Hematopoietic multipotent progenitor cell treated with erythropoietin and hydrocortisone succinate and interleukin-3 and kit ligand, for 17 days (in vitro differentiated cells): ENCODE measurements at places on chromosomes 4 and X.

- DNase-seq, result no peak
Measured at GRCh38 chr4:66123831-66124413, 453.6 kb upstream of the EPHA5 start.

- no peak for DNase-seq
Measured at GRCh38 chr4:138891631-138892031, 124.0 kb upstream of the NOCT start.

DNA sequence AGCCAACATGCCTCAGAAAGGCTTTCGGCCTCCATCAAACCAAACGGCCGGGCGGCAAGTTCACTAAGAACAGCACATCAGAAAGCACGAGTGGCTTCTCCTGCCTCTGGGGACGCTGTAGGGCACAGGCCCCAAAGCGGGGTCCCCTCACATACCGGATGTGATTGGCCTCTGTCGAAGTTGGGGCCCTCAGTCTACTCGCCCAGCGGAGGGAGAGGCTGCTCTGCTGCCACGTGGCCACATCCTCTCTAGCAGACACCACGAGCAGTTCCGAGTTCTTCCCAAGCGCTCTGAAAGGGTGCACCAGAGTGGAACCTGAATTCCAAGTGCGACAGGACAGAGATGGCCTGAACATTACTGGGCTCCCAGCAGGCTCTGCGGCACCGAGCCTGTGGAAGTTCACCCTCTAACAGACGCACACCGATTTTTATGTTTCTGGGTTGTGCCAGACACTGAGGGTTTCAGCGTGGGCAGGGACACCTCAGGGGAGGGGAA lies 21.1 kb downstream of the NOP14 start:
- DNase-seq, result no peak

- peak; percentile 90 for DNase-seq
Measured at GRCh38 chrX:120629667-120630537, at the start of gene C1GALT1C1. Gene C1GALT1C1, minus strand, starts transcription at chrX:120630054. Its CDS starts 2,888 bp downstream, at chrX:120627166.

DNA sequence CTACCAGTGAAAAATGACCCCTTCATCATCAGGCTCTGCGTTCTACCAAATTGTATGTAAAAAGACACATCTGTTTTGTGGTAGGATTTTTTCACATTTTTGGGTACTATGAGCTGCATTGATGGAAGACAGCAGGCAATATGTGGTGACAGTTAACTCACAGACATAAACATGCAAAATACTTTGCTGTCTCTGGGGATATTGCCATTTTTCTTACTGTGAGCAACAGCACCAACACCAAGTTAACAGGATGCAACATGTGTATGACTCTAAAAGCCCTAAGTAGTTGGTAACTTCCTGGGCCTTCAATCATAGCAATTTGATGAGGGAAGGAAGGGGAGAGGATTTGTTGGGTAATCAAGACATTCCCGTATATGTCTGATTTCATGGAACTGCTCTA lies 56.4 kb upstream of the DRP2 start:
- DNase-seq, result no peak

DNA sequence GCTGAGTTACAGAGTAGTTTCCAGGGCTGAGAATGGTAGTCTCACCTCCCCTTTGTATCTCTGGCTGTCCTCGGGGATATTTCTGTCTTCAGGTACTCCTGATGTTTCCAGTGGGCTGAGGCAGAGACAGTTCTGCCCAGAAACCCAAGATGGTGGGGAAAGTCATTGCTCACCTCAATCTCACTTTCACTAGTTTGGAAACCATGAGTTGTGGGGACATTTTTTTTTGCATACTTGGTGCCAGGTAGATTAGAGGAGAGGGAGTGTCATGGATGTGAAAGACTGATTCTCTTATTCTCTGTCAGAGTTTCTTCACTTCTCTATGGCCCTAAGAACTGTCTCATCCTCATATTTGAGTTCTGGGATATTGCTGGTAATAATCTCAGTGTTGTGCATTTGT lies 708.6 kb upstream of the MAGEB2 start:
- no peak for DNase-seq

GRCh38 chr4:121938282-121939092 lies 13.4 kb downstream of the TRPC3 start:
- DNase-seq, result no peak

DNA sequence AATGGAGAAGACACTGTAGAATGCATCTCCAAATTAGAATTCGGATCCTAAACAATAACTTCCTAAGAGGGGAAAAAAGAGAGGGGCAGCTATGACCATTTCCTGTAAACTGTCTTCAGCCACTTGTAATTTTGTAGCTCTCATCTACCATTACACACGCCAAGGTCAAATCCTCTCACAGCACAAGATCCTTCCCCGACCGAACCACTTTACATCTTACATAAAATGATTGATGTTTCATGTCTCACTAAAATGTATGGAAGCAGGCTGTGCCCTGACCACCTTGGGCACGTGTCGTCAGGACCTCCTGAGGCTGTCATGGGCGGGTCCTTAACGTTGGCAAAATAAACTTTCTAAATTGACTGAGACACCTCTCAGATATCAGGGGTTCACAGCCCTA lies 24.1 kb upstream of the PBDC1 start:
- DNase-seq, result peak; percentile 66

DNA sequence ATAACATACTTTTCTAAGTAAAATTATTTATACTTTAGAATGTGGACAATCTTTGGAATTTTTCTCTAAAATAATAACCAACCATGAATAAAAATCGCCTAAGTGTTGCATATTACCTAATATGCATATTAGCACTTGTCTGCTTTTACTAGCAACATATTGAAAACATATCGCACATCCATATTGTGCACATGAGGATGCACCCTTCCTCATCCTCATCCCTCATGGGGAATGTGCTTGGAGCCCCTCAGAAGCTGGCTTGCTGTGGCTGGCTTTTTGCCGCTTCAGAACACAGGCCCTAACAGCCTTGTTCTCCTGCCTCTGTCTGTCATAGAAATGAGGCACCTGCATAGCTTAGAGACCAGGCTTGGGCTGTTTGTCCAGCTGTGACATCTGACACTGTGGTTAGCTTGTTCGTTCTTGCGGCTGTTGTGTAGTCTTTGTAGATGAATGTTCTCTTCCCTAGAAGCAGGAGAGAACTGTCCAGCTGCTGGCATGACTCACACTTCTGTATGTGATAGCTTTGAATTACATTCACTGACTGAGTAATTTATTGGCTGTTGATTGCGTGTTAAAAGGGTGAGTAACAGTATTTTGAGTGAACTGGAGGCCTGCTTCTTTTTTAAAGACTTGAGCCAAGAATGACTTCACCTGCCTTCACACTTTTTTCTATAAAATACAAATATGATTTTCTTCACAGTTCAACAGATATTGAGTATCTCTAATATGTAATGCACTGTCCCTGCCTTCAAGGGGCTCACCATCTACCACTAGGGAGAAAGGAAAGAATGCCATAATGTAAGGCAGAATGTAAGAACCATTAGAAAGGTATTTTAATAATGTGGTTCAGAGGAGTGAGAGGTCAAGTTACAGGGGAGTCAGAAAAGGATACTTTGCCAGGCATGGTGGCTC lies 81.9 kb downstream of the HMGB2 start:
- DNase-seq, result no peak

- no peak for DNase-seq
Measured at GRCh38 chr4:175536852-175537453, 275.1 kb downstream of the GPM6A start.

DNA sequence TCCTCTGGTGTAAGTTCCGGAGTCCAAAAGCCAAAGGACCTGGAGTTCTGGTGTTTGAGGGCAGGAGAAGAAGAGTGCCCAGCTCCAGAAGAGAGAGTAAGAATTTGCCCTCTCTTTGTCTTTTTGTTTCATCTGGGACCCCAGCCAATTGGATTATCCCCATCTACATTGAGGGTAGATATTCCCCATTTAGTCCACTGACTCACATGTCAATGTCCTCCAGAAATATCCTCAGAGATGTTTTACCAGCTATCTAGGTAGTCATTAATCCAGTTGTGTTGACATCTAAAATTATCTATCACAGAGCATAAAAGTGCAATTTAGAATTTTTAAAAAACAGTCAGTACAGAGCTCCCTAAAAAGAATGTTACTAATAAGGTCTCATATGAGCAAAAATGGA lies 132.9 kb upstream of the TMEM47 start:
- no peak for DNase-seq

GRCh38 chr4:109295081-109295480 lies 7.4 kb downstream of the COL25A1 start:
- no peak for DNase-seq

GRCh38 chrX:111102636-111103035 lies 6.6 kb downstream of the PAK3 start:
- no peak for DNase-seq

DNA sequence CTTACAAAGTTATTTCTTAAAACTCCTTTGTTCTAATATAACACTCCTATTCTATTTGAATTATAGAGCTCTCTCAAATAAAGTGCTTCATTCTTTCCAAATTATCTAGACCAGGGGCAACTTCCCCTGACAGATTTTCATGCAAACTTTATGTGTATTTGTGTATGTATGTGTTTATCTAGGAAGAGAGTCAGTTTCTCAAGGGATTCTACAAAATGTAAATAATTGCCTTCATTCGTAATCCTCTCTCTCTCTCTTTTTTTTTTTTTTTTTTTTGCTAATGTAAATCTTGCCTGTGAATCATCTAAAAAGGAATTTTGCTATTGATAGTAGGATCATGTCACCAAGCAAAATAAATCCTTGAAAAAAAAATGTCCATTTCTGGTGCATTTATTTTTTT lies 38.9 kb upstream of the RBPJ start:
- no peak for DNase-seq

- DNase-seq, result no peak
Measured at GRCh38 chr4:19133315-19133714, 1111.8 kb upstream of the LCORL start.

DNA sequence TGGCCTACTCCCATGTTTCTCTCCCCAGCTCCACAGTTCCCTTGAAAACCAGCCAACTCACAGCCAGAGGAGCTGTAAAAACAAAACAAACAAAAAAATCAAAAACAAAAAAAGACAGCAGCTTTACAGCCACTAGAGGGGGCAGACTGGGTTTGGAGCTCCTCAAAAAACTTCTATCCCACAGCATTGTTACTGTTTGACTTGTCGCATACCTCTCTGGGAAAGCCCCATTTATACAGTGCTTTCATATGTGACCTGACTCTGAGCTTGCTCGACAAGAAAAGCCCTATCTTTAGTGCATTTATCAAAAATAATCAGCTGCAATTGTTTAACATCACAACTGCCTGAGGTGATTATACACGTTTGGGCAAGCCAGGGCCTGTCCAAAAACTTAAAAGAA lies 21.6 kb downstream of the TSPAN6 start:
- DNase-seq, result no peak

DNA sequence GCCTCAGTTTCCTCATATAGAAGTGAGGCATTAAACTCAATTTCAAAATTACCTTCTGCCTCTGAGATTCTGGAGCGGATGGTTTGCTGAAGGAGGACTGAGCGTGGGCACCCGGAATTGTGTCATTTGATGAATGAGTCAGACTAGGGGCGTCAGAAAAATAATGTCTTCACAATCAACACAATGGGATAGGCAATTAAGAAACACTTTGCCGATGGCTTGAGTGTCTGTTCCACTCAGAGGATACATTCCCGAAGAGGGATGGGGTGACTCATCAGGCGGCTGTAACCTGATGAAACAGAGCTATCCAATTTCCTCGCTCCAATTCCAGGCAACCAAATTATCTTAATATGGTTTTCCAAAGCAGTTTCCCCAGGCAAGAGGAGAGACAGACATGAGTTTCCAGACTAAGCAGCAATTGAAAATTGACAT lies 1.2 kb upstream of the CHRNA9 start:
- DNase-seq, result no peak

- no peak for DNase-seq
Measured at GRCh38 chr4:154953691-154954090, 172.6 kb downstream of the RBM46 start.

DNA sequence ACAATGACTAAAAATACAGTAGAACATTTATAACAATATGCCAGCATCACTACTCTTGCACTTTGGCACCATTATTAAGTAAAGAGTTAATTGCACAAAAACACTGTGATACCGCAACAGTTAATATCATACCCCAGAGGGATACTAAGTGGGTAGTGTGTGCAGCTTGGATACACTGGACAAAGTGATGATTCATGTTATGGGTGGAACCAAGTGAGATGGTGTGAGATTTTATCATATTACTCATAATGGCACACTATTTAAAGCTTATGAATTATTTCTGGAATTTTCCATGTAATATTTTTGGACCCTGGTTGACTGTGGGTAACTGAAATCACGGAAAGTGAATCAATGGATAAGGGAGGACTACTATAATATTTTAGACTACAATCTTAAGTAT lies 265.3 kb downstream of the PCDH18 start:
- no peak for DNase-seq
